ENCODE measurements at places on chromosomes 6 and 20.
A peak's percentile ranks its signal among the peaks of the same experiment; 100 is the strongest.

DNA sequence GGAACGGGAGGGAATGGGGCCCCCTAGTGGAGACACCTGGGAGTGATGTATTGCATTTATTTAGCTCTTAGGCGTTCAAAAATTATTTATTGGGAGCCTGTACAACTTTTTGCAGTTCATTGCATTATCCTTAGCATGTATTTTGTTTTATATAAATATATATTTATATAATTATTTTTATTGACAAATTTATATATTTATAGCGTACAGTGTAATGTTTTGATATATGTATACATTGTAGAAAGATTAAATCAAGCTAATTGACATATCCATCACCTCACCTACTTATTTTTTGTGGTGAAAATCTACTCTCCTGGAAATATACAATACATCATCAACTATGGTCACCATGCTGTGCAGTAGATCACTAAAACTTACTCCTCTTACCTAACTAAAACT lies 975 bp downstream of the SIRT5 start:
- no peak for DNase-seq

GRCh38 chr6:145898376-145898775 lies 65.8 kb downstream of the SHPRH start:
- no peak for DNase-seq

- DNase-seq, result no peak
Observed at GRCh38 chr20:8808202-8808535, 260.7 kb upstream of the PLCB4 start.

DNA sequence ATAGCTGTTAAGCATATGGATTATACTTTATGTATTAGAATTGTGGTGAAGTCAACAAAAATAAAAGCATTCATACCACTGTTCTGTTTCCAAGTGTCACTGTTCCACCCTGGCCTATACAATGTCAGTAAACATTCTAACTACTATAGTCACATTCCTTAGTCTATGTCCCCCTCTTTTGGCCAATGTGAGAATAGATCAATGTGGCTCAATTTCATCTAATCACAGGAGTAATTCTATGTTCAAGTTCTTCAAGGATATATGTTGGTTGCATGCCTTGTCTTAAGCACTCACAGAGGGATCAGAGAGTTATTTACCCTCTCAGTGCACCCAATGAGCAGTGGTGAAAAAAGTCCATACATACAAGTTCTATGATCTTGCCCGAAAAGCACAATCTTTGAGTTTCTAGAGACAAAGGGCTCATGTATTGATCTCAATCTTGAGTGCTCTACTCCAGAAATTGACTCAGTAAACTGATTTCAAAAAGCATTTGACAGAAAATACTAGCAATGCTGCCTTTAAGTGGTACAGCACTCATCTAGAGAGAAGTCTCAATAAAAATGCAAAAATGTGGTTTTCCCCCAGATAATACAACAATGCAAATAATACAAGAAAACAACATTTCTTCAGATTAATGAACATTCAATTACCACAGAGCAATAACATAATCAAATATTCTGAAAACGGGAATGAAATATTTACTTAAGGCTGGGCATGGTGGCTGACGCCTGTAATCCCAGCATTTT lies 16.5 kb downstream of the SMLR1 start:
- peak; percentile 25 for DNase-seq

GRCh38 chr6:7728855-7729590 lies 3.1 kb downstream of the BMP6 start:
- DNase-seq, result no peak

Measured in inflammatory macrophage (primary cell).